GM04504 (cell line): ENCODE measurements at places on chromosomes 11 and 22.

DNA sequence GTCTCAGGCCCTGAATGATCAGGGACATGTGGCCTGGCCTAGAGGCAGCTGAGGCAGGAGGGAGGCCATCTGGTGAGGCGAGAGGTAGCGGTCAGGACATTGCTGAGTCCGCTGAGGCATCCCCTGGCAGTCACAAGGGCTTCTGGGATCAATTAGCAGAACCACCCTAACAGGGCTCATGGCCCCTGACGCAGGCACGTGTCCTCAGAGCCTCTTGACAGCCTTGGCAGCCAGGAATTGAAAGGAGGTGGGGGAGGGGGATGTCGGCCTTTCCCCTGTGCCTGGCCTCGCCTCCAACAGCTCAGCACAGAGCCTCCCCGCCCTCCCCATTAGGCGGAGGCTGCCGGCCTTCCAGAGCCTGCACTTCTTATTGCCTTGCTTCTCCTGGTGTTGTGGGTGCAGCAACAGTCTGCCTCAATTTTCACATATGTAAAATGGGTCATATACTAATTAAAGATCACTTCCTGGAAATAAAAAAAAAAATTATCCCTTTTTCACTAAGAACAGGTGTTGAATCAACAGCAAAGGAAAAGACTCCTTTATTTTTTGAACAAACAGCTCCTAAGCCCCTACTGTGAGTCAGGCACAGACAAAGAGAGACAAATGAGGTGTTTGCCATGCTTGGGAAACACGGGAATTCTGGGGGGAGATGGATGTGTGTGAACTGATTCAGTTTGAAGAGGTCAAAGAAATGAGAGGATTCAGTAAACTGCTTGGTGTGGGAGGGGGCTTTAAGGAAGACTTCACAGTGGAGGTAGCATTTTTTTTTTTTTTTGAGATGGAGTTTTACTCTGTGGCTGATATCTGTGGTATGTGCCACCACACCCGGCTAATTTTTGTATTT is 55.3 kb downstream of the NFAM1 start:
- DNase-seq, result peak; percentile 76

GRCh38 chr11:111179184-111179910 is 66.2 kb upstream of the POU2AF2 start:
- DNase-seq, result no peak

DNA sequence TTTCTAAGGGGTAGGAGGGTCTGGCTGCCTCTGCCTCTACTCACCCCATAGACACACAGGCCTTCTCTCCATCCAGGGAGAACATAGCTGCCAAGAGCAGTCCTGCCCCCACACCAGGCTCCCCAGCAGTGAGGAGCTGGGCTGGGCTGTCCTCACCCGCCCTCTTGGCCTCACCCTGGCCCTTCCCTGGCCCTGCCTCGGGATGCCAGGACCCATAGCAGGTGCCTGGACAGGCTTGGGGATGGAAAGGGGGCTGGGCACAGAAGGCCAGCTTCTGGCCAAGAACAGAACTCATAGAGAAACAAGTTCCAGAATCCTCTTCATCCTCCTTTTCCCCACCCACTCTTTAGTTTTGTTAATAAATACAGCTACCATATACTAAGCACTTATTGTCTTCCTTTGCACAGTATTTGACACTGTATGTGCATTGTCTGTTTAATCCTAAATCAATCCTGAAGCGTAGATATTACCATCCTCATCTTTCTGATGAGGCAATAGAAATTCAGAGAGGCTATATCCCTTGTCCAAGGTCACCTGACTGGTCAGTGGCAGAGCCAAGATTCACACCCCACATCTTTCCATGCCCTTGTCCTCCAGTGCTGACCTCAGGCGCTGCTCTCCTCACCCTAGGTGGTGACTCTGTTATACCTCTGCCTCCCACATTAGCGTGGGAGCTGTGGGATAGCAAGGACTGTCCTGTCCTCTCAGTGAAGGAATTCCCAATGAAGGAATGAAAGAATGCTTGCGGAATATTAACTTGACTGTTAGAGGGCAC is 22.0 kb upstream of the MYOD1 start:
- no peak for DNase-seq

DNA sequence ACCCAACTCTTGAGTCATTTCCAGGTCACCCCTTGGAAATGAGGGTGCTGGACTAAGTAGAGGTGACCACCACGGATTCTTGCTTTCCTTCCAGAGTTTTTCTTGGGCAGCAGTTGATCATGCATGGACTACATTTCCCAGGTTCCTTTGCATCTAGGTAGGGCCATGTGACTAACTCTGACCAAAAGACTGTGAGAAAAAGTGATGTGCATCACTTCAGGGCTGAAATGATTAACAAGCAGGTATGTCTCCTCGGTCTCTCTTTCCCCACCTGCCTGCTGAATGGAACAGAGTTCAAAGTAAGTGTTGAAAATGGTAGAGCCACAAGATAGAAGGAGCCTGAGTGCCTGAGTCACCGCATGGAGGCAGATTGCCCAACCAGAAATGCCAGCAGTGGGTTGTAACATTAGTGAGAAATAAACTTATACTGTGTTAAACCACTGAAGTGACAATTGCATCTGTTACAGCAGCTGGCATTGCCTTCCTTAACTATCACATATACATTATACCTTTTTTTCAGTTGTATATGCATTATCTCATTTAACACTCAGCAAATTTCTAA is 113.5 kb downstream of the MN1 start:
- DNase-seq, result no peak

GRCh38 chr11:120273432-120273831 is 33.5 kb downstream of the POU2F3 start:
- DNase-seq, result no peak

- no peak for DNase-seq
Measured at GRCh38 chr22:23106906-23107367, 34.9 kb downstream of the RSPH14 start.

GRCh38 chr11:119024430-119025098 is 6.0 kb downstream of the TRAPPC4 start:
- DNase-seq, result no peak

GRCh38 chr22:37292641-37293040 is 10.3 kb downstream of the CYTH4 start:
- DNase-seq, result no peak

DNA sequence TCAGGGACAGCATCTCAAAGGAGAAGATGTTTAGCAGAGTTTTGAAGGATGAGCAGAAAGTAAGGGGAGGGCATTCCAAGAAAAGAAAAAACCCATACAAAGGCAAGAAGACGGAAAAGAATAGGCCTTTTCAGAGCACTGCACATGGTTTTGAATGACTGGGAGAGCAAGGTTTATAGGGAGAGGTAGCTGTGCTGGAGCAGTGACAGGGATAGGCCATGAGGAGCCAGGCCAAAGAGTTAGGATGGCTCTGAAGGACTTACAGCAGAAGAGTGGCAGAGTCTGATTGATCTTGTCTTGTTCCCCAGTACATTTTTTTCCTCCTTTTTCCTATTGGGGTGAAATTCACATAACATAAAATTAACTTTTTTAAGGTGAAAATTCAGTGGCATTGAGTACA is 55.8 kb upstream of the PAK1 start:
- no peak for DNase-seq
